ENCODE measurements at places on chromosomes 5 and 9. TPM values are rescaled to one million over a fixed set of nuclear protein-coding genes. Genes with fewer than 3 reads are reported as not detected.

GRCh38 chr5:34499001-34499734 is 157.0 kb upstream of the RAI14 start:
- no peak for DNase-seq

- no peak for DNase-seq
These were observed 196.4 kb downstream of the SEMA6A start for GRCh38 chr5:116378007-116378776.

GRCh38 chr9:16726718-16727451 is 143.6 kb downstream of the BNC2 start:
- DNase-seq: peak; percentile 88

DNA sequence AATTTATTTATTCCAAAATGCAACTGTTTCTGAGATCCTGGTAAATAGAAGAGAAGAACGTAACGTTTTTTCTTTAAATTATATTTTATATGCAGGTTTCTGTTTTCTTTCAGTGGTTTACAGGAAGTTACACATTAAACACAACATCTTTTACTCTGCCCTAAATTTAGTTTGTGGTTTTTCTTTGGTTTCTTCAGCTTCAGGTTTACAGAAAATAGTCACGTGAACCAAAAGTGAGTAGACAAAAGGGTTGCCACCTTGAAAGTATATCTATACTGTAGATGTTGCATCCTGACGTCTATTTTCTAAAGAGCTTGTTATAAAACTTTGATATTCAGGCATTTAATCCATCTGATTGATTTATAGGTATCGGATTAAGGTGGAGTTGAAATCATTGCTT is 1236.6 kb downstream of the MAT2B start:
- no peak for DNase-seq

DNA sequence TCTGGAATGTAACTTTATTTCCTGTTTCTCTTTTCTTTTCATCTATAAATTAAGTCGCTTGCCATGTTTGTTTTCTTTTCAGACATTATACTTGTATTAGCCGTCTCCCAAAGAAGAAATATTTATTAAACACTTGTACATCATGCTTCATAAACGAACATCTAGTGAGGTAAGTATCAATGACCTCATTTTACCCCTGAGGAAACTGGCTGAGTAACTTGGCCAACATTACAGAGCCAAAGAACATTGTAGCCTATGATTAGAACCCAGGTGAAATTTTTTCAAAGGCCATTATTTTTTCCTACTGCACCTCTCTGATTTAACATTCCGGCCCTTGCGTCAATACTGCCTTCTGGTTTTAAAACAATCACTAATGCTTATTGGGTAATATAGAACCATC is 4.2 kb downstream of the FREM1 start:
- DNase-seq: no peak

DNA sequence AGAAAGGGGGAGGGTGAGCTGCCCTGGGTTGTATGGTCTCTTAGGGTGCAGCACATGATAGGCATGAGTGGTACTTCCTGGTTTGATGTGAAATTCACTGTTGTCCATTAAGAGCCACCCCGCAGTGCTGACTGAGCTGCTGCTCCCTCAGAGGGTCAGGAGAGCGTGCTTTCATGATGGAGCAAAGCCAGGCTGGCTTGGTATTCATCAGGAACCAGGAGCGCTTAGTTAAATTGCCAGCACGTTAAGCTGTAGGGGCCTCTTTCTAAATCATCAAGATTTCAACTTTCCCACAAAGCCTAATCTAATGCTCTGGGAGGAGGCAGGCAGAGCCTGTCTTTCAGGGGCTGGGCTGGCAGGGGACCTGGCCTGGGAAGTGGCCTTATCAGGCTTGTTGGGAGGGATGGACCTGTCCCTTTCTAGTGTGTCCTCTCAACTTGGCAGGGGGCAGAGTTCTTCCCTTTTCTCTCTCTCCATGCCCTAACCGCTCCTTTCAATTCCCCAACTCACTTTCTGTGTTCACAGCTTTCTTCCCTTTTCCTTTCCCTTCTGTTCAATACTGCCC is 7.9 kb downstream of the CYSTM1 start:
- DNase-seq: no peak

GRCh38 chr5:142405023-142405422 is 80.2 kb upstream of the SPRY4 start:
- DNase-seq: no peak

GRCh38 chr5:132263548-132264261 is 6.2 kb downstream of the PDLIM4 start:
- peak; percentile 95 for DNase-seq

DNA sequence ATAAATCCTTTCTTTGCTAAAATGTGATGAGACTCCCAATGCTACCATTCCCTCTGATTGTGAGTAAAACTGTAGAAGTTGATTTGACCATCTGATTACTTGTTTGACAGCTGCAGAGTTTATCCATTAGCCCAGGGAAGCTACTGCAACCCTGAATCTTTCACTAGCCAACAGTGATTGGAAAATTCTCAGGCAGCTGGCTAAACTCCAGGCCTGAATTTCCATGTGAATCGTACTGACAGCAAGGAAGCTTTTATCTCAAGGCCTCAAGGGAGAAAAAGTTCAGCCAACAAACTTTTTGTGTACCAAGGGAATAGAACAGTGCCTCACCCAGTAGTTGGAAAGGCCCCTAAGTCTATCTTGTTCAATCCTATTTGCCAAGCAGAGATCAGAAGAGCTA is 246.7 kb upstream of the TRPM3 start:
- no peak for DNase-seq

DNA sequence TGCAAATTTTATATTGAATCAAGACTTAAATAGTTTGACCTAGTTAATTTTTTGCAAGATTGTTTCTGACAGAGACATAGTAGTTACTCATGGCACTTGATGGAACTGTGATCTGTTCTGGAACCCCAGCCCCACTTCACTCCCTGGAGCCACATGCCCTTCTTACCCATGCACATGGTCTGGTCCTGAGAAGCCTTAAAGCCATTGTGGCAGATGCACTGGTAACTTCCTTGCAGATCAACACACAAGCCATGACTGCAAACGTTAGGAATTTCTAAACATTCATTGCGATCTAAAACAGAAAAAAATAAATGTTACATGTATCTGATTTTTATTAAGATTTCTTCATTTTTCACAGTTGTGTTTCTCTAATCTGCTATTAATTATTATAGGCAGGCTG is 221.2 kb downstream of the SLC12A2 start:
- no peak for DNase-seq

- no peak for DNase-seq
These were observed 449.0 kb downstream of the CYLC2 start for GRCh38 chr9:103444176-103444575.

- DNase-seq: no peak
These were observed 120.0 kb downstream of the COL23A1 start for GRCh38 chr5:178469975-178470759.

FBP1 gene
- total RNA-seq: 0.90 TPM

LURAP1L gene
- 7.1 TPM for total RNA-seq

FSTL4 gene
- not detected for total RNA-seq

PCDHGA1 gene
- total RNA-seq: 0.62 TPM

SEMA5A gene
- 10.0 TPM for total RNA-seq

RPL7A gene
- 3,005 TPM for total RNA-seq

TEK gene
- 61.3 TPM for total RNA-seq

C5orf52 gene
- not detected for total RNA-seq
